T-helper 2 cell (primary cell): ENCODE measurements at places on chromosomes 6 and 20.

GRCh38 chr6:169714178-169714577, 10.1 kb downstream of the PHF10 start:
- no peak for DNase-seq

DNA sequence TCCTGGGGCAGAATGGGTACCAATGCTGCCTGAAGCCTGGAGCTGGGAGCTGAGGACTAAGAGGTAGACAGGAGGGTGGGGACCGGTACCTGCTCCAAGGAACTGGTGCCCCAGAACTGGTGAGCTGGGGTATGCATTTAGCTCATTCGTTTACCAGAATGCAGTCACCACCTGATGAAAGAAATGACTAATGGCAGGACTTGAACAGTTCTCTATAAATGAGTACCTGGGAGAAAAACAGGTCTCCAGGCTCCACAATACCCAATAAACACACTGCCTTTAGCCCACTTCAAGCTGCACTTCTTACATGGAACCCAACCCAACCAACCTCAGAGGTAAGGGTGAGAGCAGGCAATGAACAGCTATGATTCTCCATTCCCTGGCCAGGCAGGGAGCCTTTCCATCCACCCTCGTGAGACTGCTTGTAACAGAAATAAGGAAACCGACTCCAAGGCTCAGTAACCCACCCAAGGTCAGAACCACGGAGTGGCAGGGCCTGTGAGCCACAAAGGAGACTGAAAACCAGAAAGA, 15.4 kb downstream of the FKBP1A start:
- DNase-seq, result peak; percentile 66

- no peak for DNase-seq
Observed at GRCh38 chr20:57943291-57943690, 233.5 kb upstream of the PMEPA1 start.

GRCh38 chr20:25061821-25062530, 4.0 kb upstream of the ACSS1 start:
- no peak for DNase-seq

GRCh38 chr20:45341939-45342854, 6.0 kb downstream of the SDC4 start:
- no peak for DNase-seq

DNA sequence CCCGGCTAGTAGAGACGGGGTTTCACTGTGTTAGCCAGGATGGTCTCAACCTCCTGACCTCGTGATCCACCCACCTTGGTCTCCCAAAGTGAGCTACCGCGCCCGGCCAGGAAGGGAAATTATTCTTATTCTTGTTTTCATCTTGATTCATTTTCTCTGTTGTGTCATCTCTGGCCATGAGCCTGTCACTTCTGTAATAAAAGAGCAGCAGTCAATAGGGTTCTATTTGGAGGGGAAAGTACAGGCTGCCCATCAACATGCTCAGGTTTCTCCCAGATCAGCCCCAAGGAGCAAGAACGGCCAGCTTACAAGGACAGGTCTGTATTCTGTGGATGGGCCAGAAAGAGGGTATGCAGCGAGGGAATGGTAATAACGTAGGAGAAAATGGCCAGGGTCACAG, 345.0 kb downstream of the PREX1 start:
- DNase-seq, result no peak

DNA sequence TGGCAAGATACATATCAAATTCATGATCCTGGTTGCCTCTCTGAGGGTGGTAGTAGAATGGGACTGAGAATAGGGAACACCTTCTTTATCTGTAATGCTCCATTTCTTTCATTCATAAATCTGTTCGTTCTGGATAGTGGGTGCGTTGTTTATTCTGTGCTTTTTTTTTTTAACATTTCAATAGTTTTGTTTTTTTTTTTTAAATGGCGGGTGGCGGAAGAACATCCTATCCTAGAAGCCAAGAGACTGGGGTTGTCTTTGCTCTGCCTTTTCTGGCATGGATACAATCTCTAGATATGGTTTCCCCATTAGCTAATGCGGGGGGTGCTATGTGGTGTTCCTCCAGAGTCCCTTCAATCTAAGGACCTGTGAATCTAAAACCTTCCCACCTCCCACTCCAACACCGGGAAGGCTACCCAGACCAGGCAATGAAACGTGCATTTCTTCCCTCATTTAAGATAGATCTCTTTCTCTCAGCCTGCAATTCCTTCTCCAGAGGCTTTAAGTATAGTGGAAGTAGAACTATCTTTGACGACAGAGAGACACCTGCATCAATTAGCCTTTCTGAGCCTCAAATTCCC, 883 bp upstream of the CCDC28A start:
- no peak for DNase-seq

- DNase-seq, result no peak
Observed at GRCh38 chr6:12419631-12420272, 129.6 kb downstream of the EDN1 start.

- DNase-seq, result no peak
Observed at GRCh38 chr6:163170294-163170883, 244.1 kb upstream of the QKI start.

- peak; percentile 2 for DNase-seq
Observed at GRCh38 chr6:138654715-138655634, 118.6 kb upstream of the CCDC28A start.

DNA sequence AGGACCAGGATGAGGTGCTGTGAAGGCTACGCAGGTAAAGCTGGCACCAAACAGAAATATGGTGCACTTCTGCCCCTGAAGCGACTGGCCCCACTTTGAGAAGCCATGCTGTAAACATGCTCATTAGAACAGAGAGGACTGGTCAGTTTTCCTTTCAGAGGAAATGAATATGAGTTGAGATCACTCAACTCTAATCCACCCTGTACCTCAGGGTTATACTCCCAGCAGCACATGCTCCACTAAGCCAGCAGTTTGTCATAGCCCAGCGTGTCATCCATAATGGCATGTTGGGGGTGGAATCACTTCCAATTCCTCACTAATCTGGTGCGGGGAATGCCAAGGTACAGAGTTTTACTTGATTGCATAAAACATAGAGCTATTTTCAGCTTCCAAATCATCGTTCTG, 98.1 kb downstream of the HIVEP2 start:
- DNase-seq, result no peak

DNA sequence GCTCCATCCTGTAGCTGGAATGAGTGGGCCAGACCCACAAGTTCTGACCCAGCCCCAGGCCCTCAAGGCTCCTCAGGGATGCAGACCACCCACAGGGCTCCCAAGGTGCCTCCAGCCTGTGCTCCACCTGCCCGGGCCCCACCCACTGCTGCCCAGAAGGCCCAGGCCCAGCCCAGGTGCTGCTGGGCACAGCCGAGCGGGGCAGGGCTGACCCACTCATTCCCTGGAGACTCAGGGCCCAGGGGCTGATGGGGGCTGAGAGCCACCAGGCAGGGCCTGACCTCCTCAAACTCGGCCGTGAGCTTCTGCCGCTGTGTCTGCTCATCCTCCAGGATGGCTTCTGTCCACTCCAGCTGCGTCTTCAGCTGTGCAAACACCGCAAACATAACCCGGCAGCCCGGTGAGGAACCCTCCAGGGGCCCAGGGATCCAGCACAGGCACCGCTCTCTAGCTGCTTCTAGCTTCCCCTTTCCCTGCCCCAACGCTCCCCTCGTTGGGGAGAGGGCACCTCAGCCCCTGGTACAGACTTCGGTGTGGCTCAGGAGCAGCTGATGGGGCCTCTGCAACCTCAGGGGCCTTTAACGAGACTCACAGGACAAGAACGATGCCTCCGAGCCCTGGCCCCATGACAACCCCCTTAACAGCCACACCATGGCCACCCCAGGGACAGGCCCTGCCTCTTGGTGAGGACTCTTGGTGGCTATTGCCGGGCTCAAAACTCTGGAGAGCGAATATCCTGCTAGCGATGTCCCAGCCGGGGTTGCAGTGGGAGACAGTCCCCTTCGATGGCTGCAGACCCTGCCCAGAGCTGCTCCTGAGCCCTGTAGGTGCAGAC, 46.0 kb downstream of the DSTN start:
- no peak for DNase-seq

DNA sequence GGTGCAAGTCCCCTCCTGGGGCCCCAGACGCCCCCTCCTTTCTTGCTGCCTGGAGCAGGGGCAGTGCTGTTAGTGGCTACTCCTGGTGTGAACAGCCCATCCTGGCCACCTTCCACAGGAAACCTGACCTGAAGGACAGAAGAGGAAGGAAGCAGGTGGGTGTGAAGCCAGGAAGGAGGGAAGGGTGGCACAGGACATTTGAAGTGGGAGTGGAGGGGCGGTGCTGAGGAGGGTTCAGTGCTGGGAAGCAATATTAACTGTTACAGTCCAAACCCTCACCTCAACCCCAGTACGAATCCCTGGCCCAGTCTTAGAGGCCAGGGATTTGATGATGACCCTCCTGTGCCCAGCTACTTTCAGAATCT, 766 bp downstream of the PRICKLE4 start:
- DNase-seq, result no peak

DNA sequence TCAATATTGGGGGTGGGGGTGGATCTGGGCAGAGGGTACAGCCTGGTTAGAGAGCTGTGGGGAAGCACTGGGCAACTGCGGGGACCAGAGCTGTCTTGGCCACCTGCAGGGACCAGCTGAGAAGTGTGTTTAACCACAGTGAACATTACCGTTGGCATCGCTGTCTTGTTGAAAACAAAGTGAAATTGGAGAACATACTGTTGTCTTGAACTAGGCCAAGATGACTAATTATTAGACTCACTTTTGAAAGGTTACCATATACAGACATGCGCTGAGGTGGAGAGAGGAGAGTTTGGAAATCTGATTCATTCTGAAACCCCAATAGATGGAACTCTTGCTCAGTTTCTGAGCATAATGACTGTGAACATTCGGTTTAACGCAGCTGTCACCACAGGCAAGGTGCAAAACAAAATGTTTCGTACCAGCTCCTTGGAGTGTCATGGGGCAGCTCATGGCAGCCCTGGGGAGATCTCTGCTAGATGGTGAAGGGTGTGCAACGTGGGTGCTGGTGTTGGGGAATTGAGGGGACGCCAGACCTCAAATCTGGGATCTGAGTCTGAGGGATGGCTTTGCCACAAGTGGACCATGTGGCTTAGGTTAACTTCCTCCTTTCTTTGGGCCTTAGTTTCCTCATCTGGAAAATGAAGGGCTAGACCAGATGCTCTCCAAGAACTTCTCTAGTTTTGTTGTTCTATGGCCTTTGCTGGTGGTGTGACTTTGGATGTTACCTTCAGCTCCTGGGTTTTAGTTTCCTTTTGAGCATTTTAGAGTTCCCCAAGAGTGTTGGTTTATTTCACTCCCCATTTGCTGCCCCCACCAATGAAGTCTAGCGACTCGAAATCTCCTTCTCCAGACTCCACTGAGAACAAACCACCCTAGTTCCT, 24.6 kb upstream of the GTSF1L start:
- DNase-seq, result no peak

GRCh38 chr6:133553652-133554051, 312.5 kb downstream of the EYA4 start:
- no peak for DNase-seq

DNA sequence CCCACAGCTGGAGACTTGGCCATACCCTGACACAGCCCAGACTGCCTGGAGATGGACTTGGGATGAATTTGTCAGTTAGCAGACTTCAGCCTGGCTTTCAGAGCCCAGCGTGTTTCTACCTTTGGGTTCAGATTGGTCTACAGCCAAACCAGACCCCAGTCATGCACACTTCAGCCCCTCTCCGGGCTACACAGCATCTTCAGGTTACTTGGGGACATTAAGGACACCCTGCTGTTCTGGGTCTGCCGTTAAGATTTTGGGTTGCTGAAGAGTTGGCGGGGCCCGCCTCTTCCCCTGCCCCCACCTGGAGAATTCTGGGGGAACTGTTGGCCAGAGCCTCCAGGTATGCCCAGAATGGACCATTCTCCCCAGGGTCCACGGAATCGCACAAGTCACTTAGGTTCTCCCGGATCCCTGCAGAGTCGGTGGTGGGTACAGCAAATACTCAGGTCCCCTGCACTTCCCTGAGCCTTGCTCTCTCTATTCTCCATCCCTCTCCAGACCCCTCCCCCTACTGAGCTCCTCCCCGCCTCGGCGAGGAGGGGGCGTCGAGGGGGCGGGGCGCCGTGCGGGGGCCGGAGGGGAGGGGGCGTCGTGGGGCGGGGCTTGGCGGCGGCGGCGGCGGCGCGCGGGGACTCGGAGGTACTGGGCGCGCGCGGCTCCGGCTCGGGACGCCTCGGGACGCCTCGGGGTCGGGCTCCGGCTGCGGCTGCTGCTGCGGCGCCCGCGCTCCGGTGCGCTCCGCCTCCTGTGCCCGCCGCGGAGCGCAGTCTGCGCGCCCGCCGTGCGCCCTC, at the start of gene PTK7:
TSS of gene PTK7 (plus strand) at position 645 of the 794 bp plus-strand sequence. CDS start 175 bp downstream, outside the sequence.
- DNase-seq, result no peak

DNA sequence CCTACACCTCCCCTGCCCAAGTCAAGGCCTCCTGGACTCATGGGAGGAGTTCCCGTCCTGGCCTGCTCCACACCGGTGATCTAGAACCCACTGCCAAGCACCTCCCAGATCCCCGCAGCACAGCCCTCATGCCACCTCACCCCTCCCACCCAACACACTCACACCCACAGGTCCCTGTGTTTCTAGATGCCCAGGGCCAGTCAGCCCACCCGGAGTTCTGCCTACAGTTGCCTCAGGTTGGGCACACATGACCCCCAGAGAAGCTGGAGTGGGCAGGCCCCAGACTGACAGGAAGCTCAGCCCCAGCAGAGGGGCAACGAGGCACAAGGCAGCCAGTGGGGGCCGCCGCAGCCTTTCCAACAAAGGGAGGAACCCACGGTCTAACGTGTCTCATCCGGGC, 29.6 kb downstream of the RRBP1 start:
- DNase-seq, result no peak

- DNase-seq, result no peak
Observed at GRCh38 chr6:163333701-163334663, 80.5 kb upstream of the QKI start.

GRCh38 chr6:3433005-3433404, 23.8 kb downstream of the SLC22A23 start:
- DNase-seq, result no peak
